ENCODE measurements at places on chromosomes 2 and 18.

DNA sequence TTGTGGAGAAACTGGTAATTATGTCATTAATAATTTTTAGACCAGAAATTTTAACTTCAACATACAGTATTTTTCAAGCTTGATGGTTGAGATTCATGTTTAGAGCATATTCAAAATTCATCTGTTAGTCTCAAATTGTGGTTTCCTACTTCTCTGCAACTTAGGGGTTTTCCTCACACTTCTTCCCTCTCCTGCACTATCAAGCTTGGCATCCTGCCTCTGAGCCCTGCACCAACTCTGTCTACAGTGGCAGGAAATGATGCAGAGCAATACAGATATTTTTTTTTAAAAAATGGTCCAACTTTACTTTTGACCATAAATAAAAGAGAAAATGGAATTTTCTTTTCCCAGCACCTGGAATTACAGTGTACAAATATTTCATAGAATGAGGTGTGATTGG, 247.3 kb downstream of the NUP35 start:
- no peak for DNase-seq

DNA sequence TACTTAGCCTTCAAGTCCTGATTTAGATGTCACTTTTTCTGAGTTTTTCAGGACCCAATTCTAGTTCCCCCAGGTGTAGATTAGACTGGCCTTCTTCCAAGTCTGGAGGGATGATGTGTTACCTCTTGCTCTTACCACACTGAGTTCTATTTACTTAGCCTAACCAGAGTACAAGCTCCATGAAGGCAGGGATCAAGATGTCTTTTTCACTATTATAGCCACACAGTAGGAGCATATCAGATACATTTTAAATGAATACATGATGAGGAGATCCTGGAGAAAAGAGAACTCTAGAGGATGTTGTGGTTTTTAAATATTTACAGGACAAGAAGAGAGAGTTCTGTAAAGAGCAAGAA, 30.3 kb downstream of the TMEM87B start:
- DNase-seq: no peak

DNA sequence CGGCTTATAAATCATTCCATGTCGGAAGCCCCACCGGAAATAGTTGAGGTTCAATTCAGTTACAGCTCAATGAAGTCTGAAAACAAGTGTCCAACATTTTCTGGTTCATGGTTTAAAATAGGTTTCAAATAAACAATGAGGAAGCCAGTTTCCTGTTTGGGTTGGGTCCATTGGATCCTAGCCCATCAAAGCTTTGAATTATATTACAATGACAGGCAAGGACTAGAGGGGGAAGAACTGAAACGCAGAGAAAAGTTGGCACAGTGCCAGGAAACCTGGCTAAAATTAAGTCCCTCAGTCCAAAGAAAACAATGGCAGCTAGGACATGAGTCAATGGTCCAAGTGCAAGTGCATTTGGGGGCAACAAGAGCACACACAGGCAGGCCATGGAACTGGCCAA, 32.0 kb downstream of the SLC14A1 start:
- no peak for DNase-seq

DNA sequence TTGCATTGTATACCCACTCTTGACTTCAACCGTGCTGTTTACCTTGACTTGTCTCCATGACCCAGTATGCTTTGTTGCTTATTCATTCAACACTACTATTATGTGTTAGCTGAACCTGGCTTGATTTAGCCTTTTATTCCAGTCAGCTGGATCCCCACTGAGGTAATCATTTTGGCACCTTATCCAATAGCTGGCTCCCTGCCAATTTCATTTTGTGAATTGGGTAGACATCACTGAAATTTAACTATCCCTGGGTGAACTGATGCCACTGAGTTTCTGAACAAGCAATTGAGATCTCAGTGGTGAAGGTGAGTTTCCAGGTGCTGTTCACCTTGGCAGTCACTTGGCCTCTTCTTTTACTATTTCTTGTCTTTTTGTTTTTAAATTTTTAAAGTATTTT, 584.3 kb downstream of the ADCYAP1 start:
- no peak for DNase-seq

- peak; percentile 63 for DNase-seq
Observed at GRCh38 chr2:237413777-237414661, at the start of gene COL6A3. COL6A3 (minus strand) TSS chr2:237414164; CDS start chr2:237396817, 17,347 bp downstream.

DNA sequence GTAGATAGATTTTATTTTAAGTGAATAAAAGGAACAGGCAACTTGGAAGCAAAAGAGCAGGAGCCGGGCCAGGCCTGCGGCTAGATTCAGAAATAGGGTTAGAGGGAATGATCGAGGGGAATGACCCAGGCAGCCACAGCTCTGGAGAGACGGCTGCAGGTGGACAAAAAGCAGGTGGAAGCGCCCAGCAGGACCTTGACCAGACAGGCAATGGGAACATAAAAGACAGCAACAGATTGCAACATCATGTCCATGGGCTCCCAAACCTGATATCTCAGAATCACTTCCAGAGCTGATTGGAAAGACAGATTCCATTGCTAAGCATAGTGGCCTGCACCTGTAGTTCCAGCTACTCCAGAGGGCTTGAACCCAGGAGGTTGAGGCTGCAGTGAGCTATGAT, 28.6 kb upstream of the STEAP3 start:
- no peak for DNase-seq

GRCh38 chr2:10048501-10049171, 5.3 kb downstream of the KLF11 start:
- no peak for DNase-seq

- DNase-seq: peak; percentile 64
Observed at GRCh38 chr2:155733091-155733853, 599.2 kb downstream of the NR4A2 start.

DNA sequence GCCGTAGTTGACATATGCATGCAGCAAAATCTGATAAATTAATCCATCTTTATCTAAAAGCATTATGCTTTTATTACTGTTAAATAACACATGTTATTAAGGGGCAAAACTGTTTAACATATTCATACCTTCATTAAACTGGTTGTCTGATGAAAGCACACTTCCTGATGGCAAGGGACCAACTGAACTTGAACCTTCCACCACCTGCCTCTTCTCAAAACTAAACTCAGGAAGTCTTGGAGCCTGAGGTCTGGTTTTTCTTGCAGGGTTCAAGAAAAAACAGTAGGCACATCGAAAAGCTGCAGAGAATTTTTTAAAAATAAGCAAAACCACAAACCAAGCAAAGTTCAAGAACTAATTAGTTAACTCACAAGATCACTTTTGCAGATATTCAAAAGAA, 64.9 kb downstream of the LNPK start:
- no peak for DNase-seq

GRCh38 chr18:41064916-41065315, 890.1 kb upstream of the PIK3C3 start:
- no peak for DNase-seq

DNA sequence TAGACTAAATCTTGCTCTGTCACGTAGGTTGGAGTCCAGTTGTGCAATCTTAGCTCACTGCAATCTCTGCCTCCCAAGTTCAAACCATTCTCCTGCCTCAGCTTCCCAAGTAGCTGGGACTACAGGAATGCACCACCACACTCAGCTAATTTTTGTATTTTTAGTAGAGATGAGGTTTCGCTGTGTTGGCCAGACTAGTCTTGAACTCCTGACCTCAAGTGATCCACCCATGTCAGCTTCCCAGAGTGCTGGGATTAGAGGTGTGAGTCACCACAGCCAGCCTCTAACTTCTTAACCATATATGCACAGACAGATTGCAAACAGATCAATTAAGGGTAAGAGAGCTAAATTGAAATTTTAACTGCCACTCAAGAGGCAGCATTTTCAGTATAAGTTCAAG, 22.1 kb upstream of the CNGA3 start:
- no peak for DNase-seq

- DNase-seq: no peak
Observed at GRCh38 chr2:43027097-43027873, 199.1 kb downstream of the ZFP36L2 start.

Data from islet precursor cell (in vitro differentiated cells).